CD4-positive, alpha-beta T cell treated with Interleukin-10 for 1 hour (primary cell): ENCODE measurements at places on chromosomes 7 and 10.

- no peak for DNase-seq
Measured at GRCh38 chr10:101287183-101287996, 58.1 kb upstream of the LBX1 start.

DNA sequence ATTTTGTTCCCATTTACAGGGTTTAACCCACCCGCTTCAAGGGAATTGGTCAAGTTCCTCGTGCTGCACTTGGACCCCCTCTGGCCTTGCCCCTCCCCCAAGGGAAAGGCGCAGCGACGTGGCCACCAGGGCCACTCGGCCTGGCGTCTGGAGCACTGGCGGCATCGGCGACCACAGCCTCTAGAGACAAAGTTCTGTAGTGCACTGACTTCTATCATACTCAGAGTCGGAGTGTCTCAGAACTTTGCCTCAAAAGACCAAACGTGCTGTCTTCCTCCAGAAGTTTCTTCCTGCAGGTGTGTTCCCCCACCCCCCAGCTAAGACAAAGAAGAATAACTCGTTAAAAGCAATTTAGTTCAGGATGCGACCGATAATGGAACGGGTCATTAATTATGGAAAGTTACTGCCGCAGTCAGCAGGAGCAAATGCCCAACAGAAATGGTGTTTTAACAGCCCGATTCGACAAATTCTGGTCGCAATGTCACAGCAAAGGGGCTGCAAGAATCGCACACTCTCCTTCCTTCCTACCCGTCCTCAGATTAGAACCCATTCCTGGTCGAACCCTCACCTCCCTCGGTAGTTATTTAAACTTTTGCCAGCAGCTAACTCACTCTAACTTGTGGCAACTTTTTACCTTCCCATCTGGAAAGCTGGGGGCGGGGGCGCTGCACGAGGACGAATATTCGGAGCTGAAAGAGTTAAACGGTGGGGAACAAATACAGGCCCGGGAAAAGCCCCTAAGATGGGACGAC is 202.1 kb upstream of the NFE2L3 start:
- DNase-seq, result no peak

- no peak for DNase-seq
Measured at GRCh38 chr7:31082447-31082846, 30.3 kb downstream of the ADCYAP1R1 start.

- DNase-seq, result no peak
Measured at GRCh38 chr7:101363196-101363733, 590 bp downstream of the COL26A1 start.

DNA sequence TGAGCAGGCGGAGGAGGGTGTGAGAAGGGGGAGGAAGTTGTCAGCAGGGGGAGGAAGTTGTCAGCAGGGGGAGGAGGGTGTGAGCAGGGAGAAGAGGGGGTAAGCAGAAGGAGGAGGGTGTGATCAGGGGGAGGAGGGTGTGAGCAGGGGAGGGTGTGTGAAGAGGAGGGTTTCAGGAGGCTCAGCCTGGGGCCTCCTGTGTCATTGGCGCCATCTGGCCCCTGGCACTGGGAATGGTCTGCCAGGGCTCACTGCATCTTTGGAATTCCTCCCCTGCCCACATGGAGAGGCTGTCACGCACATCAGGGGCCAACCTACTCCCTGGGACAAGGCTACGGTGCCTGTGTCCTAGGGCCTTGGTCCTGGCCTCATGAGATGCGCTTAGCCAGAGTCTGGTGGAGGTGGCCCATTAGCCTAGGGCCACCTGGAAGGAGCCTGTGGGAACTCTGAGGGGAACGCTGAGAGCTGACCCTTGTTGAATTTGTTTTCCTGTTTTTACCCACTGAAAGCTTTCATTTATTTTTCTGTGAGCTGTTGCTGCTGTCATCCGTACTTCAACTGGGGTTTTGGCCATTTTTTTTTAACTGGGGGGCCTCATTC is 18.0 kb downstream of the CAMK2B start:
- DNase-seq, result no peak

DNA sequence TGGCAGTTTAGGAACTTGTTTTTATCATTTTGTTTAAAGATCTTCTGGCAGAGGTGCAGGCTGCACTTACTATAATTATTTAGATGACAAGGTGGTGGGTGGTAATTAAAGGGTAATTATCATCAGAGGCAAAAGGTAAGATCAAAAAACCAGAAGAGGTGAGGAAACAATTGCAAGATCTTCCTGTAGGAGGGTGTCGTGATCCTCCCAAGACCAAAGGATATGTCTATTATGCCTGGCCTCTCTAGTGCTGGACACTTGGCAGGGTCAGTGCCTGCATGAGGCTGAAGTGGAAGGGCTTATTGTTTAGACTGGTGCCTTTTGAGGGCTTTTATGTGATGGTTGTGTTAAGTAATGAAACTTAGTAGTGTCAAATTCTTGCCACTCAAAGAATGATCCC is 1.8 kb upstream of the WAPL start:
- DNase-seq, result no peak

- DNase-seq, result no peak
Measured at GRCh38 chr10:107657851-107658250, 493.3 kb upstream of the SORCS1 start.

DNA sequence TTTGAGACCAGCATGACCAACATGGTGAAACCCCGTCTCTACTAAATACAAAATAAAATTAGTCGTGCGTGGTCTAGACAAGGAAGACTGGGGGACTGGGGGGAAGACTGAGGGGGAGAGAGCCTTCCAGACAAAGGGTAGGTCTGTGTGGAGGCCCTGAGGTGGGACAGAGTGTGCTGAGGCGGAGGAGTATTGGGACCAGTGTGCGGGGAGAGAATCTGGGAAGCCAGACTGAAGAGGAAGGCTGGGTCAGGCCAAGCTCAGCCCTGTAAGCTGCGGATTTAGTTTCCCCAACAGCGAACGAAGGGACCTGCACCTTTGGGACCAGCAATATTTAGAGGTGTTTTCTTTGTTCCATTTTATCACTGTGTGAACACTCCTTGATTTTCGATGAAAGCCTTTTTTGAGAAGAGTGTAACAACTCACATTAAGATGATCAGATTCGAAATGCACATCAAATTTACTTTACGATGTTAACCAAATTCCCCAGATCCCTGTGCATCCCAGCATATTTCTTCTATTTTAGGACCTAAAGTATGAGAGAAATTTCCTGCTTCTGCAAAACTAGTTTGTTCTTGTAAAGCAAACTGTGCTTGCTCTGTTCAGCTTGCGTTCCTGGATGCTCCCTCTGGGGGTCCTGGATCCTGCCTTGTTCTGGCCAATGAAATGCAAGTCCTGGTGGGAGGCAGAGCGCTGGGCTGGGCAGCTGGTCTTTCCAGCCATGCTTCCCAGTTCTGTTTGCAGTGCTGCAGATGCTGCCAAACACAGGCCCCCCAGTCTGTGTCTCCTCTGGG is 39.4 kb downstream of the PLAU start:
- no peak for DNase-seq

GRCh38 chr7:4880218-4880617 is 3.3 kb downstream of the RADIL start:
- DNase-seq, result no peak

DNA sequence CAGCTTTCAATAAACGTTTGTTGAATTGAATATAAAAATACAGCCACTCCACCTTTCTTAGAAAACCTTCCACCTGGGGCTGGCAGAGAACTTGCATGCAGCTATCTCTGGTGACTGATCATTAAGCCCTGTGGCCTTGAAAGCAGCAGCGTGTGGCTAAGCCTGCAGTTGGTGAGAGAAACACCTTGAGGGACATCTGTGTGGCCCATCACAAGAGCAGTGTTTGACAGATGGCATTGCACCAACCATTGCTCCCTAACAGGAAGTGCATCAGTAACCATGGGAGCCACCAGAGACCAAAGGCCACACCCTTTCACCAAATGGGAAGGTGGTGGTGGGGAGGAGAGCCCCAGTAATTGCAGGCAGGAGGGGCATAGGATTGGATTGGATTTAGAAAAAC is 22.4 kb downstream of the RHOBTB1 start:
- DNase-seq, result no peak

DNA sequence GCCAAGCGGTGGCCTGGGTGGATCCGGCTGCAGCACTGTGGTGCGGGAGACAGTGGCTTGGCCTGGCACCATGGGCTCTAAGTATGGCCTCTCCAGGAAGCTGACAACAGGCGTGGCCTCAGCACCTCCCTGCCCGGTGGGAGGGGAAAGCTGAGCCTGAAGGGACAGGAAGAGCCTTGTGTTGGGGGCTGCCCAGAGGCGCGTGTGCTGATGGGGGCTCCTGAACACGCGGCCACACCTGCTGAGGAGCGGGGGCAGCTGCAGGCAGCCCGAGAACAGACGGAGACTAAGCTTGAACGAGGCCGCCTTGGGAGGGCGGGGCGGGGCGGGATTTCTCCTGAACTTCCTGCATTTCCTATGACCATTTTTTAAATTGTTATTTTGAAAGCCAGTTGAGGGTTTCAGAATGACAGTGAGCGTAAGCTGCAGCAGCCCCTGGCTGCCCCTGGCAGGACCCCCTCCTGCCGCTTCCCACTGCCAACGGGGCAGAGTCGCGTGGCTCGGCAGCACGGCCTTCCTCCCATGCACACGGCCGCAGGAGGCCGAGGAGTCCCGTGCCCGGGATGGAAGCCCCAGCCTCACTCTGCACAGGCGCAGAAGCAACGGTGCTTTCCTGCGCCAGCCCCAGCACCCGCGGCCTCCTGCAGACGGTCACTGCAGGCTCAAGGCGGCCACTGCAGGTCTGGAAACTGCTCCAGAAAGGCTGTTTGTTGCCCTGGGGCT is 43.2 kb downstream of the DPYSL4 start:
- peak; percentile 37 for DNase-seq

DNA sequence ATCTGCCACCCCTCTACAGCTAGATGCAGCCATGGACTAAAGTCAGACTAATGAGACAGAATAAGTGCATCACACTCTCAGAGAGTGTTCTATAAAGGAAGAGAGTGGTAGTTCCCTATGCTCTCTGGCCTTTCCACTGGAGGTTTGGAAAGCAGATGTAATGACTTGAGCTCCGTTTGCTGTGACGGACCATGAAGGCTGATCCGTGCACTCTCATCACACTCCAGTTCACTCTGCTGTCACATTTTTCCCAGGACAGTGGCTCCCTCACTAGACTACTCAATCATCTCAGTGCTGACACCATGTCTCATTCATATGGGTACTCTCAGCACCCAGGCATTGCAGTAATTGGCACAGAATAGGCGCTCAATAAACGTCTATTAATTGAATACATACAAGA is 20.4 kb downstream of the TRDMT1 start:
- no peak for DNase-seq

DNA sequence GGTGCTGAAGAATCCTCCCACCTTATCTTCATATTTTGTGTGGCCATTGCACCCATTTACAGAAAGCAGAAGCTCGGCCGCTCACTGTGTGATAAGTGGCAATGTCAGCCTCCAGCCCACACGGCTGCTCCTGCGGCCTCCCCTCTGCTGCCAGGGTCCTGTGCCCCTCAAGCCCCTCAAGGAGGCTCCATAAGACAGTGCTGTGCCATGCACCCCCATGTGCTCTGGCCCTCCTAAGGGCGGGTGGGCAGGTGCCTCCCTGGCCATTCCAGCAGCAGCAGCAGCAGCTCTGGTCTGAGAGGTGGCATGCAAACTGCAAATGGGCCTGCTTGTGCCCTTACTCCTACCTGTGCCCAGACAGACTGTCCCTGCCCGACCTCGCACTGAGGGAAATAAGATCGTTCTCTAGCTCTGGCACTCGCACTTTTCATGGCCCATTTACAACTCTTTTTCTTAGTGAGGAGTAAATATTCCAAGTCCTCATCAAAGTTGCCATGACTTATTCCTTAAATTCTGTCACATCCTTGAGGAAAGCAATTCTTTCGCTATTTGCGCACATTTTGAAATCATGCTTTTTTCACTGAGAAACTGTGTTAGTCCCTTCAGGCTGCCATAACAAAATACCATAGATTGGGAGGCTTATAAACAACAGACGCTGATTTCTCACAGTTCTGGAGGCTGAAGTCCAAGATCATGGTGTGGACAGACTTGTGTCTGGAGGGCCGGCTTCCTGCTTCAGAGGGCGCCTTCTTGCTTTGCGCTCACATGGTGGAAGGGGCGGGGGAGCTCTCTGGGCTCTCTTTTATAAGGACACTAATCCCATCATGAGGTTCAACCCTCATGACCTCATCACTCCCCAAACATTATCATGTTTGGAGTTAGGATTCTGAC is 187.8 kb downstream of the COBL start:
- no peak for DNase-seq

GRCh38 chr10:101267290-101267680 is 38.0 kb upstream of the LBX1 start:
- no peak for DNase-seq

DNA sequence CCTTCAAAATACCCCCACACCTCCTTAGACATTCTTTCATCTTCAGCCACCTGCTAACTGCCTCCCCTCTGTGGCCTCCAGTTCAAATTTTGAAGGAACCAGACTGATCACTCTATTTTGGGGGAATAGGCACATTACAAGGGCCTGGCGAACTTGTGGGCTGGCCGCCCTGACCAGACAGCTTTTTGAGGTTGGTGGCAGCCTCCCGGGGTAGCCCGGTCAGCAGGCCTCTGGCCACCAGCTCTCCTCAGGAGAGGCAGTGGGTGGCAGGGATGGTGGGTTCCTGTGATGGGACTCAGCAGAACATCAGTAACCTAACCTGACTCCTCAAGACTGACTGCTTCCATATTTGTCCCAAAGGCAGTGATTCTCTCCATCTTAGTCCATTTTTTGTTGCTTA is 17.4 kb upstream of the EEPD1 start:
- no peak for DNase-seq

DNA sequence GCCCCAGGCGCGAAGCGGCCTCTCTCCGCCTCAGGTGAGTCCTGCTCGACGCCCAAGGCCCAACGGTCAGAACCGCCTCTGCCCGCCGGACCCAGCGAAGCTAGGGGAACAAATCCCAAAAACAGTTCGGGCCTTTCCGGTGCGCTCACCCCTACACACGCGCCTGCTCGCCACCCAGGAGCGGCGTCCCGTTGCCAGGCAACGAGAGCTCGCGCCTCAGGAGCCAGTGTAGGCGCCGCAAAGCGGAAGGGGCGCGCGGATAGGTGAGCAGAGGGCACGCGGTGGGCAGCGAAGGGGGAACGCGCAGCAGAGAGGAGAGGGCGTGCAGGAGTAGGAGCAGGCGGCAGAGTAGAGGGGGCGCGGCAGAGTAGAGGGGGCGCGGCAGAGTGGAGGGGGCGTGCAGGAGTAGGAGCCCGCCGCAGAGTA is at the start of the genes DYDC1 and DYDC2:
Gene DYDC1, minus strand, starts transcription at position 193 of the 426 bp plus-strand sequence. CDS start 4,154 bp downstream, outside the sequence.
Gene DYDC2, plus strand, starts transcription at position 219 of the 426 bp plus-strand sequence. CDS start 5,663 bp downstream, outside the sequence.
- peak; percentile 24 for DNase-seq

- DNase-seq, result no peak
Measured at GRCh38 chr7:83415840-83416239, 233.1 kb downstream of the SEMA3E start.

- no peak for DNase-seq
Measured at GRCh38 chr10:60377042-60377352, 12.7 kb downstream of the ANK3 start.

GRCh38 chr10:84685047-84685660 is 356.8 kb downstream of the CCSER2 start:
- DNase-seq, result no peak

GRCh38 chr7:116524221-116524608 is 621 bp upstream of the CAV1 start:
- DNase-seq, result no peak
